Femur (tissue), 1 donor: ENCODE measurements at places on chromosomes 2 and 18.

DNA sequence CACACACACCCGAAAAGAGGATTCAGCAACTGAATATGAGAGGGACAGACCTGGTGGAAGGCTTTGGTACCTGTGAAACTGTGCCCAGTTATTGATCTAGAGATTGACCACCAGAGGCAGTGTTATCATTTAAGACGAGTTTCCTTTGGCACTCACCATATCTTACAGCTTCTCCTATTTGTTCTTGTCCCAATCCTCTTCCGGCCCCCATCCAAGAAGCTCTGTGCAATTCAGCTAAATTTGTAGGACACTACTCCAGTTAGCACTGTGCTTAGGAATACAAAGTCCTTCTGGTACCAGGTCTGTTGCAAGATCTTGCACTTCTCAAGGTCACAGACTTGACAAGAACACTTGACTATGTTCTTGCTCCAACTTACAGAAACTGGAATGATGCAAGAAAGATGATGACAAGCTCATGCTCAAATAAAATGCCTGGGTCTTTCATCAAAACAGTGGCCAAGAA, 177.7 kb downstream of the TMEM247 start:
- no peak for DNase-seq

DNA sequence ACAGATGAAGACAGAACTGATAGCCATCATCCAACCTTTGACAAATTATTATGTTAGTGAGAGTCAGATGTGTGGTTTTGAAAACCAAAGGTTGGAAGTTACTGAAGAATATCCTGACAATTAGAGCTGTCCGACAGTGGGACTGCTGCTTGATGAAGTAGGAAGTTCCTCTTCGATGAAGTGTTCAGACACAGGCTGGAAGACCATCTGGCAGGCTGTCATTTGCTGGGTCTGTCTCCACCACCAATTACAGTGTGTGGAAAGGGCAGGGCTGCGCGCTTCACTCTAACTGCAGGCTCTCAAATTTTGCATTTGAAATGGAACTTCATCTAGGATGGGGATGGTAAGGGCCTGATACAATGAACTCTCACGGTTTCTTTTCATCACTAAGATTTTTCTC, 313.8 kb downstream of the PIK3C3 start:
- DNase-seq: peak; percentile 42

GRCh38 chr2:230130668-230131364, 62.1 kb upstream of the SLC16A14 start:
- peak; percentile 68 for DNase-seq

DNA sequence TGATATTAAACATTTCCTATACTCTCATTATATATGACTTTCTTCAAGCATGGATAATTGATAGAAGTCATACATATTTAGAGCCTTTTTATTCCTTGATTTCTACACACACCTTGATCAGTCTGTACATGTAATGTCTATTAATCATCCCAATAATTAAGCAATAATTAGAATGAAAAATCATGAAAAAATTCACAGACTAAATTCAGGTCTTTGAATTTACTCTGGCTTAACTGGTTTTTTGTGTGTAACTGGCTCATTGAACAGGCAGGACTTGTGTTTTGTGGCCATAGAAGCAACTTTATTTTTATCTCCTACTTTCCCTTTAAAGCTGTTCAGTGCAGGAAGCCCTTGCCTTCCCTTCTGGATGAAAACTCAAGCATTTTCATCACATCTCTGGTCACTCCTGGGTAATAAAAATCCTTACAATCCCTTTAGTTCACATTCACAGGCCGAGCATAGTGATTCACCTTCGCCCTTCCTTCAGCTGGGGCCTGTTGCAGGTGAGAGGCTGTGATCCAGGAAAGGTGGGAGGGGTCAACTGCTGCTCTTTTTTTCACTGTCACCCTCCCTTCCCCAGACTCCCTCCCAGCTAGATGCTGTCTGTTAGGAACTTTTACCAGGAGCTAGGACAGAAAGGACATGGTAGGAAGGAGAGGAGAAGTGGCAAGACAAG, 58.0 kb upstream of the ITSN2 start:
- DNase-seq: no peak

DNA sequence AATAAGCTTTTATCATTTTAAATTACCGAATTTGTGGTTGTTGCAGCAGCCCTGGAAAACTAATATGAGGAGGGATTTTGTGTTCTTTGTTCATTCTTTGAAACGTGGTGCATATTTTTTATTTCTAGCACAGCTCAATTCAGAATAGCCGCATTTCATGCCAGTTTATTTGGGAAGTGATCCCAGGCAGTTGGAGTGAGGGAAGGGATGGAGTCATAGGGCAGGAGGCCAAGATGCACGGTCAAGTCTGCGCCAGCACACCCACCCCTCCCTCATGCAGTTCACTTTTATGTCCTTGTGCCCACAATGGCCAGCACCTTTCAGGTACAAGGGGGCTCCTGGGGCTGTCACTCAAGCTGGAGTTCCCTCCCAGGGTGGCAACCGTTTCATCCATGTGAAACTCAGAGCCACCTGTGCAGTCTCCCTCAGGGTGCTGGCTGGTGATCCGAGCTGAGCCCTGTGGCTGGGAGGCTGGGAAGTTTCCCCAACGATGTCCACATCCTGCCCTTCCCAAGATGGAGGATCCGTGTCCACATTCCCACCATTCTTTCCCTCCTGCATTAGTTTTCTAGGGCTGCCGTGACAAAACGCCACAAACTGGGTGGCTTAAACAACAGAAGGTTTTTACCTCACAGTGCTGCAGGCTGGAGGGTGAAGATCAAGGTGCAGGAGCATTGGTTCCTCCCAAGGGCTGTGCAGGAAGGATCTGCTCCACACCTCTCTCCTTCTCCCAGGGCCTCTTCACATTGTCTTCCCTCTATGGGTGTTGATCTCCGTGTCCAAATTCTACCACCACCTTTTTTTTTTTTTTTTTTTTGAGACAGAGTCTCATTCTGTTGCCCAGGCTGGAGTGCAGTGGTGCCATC, 68.5 kb upstream of the ITGA6 start:
- DNase-seq: peak; percentile 82

- DNase-seq: no peak
Measured at GRCh38 chr2:95300450-95300849, 3.3 kb downstream of the KCNIP3 start.

GRCh38 chr2:83565626-83566025, 893.5 kb downstream of the SUCLG1 start:
- no peak for DNase-seq

- no peak for DNase-seq
Measured at GRCh38 chr18:4351005-4351404, 104.1 kb downstream of the DLGAP1 start.

- DNase-seq: no peak
Measured at GRCh38 chr18:48334845-48335244, 74.3 kb downstream of the ZBTB7C start.
